ENCODE measurements at places on chromosomes 4 and X.

DNA sequence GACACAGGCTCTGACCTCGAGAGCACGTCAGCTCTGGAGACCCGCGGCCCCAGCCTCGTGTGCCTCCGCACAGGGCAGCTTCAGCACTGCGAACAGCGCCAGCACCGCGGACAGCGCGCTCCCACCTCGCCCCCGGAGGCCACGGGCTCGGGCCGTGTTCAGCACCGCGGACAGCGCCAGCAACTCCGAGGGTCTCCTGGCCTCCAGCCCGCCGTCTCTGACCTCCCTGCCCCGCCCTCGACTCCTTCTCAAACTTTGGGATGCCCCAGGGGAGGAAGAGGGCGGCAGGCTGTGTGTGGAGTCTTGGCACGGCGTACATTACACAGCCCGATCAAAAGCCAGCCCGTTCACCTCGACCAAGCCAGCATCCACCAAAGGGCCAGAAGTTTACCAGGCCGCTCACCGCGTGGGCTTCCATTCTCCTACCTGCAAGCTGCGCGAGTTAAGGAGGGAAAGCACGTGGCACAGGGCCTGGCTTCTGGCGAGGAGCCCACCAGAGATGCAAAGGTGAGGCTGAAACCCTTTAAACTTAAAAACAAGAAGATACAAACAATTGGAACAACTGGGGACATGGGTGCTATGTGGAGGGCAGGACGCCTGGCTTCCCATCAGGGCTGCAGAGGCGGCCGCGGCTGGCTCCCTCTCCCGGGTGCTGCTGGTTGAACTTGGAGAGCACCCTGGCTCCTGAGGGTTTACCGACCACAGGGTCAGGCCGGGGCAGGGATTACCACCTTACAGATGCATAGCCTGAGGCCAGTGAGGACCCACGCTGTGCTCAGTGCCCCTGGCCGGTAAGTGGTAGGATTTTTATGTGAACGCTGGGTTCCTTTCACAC lies 4.5 kb upstream of the NKX1-1 start:
- DNase-seq, result no peak

DNA sequence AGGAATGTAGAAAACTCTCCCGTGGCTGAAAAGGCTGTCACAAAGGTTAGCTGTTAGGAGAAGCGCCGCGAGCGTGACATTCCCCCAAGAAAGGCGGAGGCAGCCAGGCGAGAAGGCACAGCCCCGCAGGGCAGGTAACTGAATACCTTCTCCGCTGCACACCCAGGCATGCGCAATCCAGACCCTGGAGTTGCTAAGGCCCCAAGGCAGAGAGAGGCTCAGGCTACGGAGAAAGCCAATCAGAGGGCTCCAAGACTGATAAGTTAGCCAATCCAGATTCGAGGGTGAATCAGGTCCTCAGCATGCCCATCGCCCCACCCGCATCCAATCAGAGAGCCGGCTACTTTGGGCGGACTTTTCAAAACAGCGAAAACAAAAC lies 485 bp upstream of the CCNG2 start:
- peak; percentile 99 for DNase-seq

DNA sequence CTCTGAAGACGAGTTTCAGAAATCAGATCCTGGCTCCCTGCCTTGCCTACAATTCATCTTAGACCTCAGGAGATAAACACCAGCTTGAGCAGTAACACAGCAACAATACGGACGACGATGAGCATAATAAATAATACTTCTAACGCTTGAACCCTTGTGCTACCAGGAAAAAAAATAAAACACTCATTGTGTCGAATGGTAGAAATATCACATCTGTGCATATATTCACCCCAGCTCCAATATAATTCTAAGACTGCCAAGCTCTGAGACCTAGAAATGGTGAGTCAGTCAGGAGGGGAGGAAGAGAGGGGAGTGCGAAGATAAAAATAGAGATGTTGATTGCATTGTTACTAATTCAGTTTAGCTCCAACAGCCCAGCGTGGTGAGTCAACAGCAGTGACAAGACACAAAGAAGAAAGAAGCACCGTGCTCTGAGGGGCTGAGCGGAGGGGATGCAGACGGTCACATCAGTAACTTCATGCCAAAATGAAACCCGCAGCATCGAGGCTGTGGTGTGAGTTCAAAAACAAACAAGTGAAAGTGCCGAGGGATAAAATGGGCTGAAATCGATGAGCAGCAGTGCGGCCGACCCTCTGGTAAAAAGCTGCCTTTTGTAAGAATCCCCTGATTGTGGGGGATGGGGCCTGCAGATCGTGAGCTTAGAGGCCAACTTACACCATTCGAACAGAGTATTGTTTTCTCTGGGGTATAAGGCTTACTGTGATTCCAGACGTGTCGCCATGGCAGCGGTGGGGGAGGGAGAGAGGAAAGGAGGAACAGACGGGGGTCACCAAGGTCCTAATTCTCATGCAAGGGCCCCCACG lies 150.4 kb downstream of the MGST2 start:
- DNase-seq, result peak; percentile 42

DNA sequence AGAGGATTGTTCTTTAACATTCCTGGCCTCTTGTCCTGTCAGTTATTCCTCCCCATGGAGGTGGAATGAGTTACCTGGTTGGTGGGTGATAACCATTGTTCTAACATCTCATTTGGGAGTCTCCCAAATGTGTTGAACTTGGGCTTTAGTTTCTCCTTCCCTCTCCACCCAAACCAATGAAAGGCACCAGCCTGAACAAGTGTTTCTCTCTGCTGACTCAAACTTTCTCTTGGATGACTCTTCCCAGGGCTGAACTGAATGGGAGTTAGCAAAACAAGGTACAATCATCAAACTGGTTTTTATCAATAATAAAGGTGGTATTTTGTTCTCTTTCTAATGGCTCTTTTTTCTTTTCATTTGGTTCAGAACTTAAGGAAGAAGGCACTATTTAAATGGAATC lies 2.7 kb downstream of the DYNLT3 start:
- DNase-seq, result no peak

DNA sequence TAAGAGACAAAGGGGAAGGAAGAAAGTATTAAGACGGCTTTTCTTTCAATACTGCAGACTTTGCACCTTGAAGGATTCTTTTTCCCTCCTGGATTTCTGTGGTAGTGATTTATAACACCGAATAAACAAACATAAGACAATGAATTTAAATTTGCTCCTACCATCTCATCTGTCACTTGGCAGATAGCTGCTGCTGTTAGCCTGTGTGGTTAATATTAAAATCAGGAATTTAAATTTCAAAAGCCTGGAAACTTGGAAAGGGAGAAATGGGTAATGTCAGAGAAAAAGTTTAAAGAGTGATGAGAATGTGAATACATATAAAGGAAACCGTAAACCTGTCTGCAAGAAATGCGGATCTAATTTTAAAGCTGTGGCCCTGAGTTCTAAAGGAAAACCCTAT lies 3.4 kb downstream of the FAM149A start:
- DNase-seq, result no peak

- no peak for DNase-seq
Observed at GRCh38 chrX:96435378-96436035, 249.1 kb upstream of the DIAPH2 start.

GRCh38 chr4:109276482-109277095 lies 25.9 kb downstream of the COL25A1 start:
- no peak for DNase-seq

DNA sequence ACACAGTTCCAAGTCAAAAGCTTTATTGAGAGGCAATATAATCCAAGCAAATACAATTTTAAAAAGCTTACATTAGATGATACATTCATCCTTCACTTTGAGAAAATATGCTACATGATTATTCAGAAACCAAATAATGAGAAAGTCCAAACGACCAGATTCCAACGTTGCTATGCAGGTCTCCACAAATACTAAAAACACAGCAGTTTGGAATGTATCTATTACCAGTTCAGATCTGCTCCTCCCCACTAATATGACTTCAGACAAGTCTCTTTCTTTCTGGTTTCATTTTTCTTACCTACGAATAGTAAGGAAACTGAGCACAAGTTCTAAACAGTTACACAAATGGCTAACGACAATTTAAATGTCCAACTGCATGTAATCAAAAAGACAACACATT lies 9.5 kb downstream of the NAF1 start:
- DNase-seq, result peak; percentile 61

GRCh38 chrX:3159995-3160720 lies 118.9 kb downstream of the ARSF start:
- no peak for DNase-seq

GRCh38 chr4:76872556-76872955 lies 25.4 kb downstream of the SOWAHB start:
- DNase-seq, result no peak

- DNase-seq, result no peak
Observed at GRCh38 chrX:110699109-110699508, 96.5 kb downstream of the CHRDL1 start.

DNA sequence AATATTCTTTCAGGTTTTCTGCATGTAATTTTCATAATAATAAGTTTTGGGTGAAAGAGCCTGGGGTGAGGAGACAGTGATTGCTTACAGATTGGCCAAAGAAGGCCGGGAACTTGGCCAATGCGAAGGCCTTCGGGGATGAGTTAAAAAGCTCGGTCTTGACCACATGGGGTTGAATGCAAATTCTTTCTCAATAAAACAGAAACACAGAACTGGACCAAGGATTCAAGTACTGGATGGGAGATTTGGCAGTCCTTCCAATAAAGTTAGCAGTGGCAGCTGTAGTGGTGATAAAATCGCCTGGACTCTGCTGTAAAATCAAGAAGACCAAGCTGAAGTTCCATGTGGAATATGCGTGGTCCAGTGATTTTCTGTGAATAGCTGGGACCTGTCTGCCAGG lies 282.2 kb upstream of the KLF3 start:
- no peak for DNase-seq

DNA sequence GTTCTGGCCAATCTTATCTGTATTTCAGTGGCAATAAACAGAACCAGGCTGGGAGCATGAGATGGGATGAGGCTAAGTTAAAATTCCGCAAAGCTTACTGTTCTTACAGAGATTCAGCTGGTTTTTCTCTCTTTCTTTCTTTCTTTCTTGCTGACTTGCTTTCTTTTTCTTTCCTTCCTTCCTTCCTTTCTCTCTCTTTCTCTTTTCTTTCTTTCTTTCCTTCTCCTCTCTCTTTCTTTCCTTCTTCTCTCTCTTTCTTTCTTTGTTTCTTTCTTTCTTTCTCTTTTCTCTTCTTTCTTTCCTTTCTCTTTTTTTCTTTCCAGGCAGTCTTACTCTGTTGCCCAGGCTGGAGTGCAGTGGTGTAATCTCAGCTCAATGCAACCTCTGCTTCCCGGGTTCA lies 24.4 kb downstream of the SPACA5B start:
- DNase-seq, result no peak

GRCh38 chrX:48910926-48911411 lies 477 bp downstream of the SLC35A2 start:
- no peak for DNase-seq
